T1000 (cell line): ENCODE measurements at places on chromosomes 3 and 15.

DNA sequence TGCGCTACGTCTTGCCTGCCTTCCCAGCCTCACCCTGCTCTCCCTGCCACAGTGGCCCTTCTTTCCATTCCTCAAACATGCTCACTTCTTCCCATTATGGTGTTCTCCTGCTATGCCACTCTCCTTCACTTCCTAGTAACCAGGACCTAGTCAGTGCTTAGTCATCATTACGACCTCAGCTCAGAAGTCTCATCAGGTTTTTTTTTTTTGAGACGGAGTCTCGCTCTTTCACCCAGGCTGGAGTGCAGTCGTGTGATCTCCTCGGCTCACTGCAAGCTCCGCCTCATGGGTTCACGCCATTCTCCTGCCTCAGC, 149.5 kb downstream of the GREM1 start:
- DNase-seq, result no peak

- no peak for DNase-seq
These were observed 11.8 kb downstream of the DPH3 start for GRCh38 chr3:16252988-16253387.

DNA sequence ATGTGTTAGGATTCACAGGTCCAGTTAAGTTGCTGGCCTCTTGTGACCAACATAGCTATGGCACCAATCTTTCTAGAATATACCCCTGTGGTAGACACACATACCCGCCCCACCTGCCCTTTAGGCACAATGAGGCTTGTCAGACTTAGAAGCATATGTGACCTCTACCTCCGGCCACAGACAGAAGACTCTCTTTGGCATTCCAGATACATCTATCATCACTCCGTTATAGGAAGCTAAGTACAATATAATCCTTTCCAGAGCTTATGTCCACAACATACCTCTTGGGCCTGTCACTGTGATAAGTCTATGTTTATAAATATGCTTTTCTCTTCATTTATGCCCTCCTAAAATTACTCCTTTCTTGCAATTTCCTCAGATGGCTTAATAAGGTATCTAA, 39.8 kb downstream of the CD47 start:
- DNase-seq, result no peak

DNA sequence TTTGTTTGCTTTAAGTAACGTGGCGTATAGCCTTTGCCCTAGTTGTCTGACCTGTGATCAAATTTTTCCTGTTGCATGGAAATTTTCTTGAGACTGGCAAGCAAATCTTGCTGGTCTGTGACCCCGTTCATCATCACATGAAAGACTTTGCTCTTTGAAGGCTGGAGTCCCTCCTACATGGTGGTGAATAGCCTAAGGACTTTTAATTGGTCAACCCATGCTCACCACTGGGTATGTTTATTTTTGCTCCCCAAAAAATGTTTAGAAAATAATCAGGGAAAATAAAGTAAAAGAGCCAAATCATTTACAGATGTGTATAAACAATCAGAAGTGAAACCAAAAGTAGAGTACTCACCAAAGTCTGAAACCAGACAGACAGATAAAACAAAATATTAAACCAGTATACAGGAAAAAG, 1075.3 kb upstream of the ALCAM start:
- no peak for DNase-seq

- no peak for DNase-seq
These were observed 87.8 kb downstream of the NCEH1 start for GRCh38 chr3:172622916-172623700.

DNA sequence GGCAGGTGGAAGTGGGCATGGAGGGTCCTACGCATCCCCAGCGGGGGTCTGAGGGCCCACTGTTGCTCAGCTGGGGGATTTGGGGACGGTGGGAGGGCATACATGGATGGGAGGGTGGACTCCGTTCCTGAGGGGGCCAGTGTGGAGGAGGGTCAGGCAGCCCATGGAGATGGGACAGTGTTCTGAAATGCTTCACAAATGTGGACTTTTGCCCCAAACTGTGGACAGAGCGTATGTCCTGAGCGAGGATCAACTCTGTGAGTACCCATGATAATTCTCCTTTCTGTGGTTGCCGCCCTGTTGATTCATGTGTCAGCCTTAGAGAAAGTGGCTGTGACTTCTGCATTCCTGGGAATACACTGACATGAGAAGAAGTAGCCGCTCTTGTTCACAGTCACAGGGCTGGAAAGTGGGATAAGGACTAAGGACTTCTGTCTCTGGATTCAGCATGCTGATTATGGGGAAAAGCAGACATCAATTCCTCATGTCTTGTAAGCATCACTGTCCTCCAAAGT, 33.4 kb downstream of the SMAD3 start:
- DNase-seq, result no peak

GRCh38 chr3:14793126-14793857, 25.5 kb upstream of the FGD5 start:
- DNase-seq, result no peak

GRCh38 chr3:52153389-52154096, 680 bp downstream of the POC1A start:
- no peak for DNase-seq

DNA sequence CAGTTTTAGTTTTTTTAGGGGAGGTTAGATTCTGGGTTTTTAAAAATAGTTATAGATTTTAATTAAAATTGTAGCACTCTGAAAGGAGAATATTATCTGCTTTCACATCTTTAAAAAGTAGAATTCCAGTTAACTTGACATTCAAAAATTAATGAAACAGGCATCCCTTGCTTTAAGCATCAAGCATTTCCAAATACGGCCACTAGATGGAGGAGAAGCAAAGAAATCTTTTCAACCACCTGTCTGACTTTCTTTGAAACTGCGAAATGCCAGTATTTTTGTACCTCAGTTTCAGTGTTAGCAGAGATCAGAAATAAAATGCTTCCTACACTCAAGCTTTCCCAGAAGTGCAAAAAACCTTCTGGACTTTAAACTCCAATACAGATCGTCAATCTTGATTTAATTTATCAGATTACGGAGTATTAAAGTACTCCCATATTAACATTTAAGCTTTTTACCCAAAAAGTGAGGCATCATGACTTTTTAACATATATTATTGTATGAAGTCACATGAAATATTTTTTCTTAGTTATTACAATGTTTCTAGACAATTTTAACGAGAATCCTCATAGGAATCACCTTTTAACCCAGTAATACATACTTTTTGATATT, 153.3 kb downstream of the P3H2 start:
- DNase-seq, result no peak

DNA sequence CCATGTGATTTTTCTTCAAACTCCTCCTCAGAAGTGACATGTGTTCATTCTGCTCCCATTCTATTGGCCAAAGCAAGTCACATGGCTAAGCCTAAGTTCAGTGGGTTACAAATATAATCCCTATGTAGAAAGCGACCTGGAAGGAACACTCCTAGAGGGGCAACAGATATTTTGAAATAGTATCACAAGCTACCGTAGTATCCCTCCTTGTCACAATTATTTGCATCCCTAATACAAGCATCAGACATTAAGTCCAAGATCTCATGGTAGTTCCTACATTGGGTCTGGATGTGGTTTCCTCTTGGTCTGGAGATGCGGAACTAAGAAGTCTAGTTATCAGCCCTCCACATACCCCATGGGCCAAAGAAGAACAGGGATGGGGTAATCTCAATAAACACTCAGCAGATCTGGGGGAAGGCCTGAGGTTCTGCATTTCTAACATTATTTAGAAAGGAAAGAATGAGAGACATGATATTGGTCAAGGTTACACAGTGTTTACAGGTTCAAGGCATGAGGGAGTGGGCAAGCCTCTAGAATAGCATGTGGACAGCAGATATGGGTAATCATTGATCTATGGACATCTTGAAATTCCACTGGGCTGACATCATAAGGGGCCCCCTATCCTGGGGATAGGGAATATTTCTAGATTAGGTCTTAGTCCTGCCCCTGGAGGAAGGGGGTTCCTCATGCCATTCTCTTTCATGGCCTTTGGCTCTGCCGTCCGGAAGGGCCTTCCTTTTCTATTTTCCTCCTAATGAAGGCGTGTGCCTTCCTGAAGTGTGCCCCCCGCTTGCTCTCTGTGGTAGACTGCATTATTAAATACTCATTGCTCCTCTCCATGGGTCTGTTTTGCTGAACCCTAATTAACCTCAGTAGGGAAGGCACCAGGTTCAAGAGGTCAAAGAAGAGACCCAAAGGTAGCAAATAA, 17.8 kb upstream of the ABHD2 start:
- DNase-seq, result no peak

DNA sequence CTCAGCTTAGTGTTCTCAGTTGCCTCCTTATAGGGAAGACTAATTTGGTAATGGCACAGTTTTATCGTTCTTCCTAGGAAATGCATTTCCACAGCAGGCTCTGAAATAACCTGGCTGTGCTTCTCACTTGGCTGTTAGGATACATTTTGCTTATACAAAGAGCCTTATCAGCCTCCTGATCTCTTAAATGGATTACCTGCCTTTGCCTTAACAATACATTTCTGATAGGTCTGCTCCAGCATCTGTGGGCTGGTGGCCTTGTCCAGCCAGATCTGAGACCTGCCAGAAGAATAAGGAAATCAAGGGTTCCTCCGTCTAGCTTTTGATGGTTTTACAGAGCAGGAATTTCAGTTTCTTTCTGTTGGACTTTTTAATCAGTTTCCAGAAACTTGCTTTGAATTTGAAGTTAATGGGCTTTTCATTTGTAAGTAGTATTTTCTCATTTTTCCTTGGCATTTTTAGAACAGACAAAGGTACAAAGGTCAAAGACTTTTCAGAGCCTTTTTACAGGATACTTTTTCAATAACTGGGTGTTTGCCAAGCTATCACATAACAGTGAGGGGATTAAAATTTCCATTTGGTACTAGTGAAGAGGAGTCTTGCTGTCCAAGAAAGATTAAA, 116.3 kb downstream of the AKAP13 start:
- DNase-seq, result no peak

DNA sequence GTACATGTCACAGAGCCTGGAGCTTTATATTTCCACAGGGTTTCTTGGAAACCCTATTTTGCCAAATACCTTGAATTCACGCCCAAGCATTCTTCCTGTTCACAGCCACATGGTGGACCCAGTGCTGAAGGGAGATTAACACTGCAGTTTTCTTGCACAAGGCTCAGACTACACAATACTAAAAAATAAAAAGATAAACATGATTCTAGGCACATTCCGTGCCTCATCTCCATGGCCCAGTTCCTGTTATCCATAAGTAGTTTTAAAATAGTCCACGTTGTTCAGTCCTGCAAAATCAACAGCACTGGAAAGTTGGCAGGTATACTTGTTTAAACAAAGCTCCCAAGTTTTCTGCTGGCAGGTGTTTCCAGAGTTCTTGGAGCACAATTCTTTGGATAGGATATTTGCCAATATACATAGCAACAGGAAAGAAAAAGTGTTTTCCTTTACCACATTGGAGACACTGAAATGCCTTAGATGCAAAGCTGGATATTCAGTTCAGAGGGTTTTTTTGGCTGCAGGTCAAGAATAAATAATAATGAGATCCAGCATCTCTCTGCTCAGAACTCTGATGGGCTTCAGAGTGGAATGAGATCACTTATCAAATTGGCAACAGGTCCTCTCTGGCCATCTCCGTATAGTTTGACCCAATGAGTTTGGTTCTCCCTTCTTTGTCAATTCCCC, 88.1 kb upstream of the TGFBR2 start:
- DNase-seq, result no peak

DNA sequence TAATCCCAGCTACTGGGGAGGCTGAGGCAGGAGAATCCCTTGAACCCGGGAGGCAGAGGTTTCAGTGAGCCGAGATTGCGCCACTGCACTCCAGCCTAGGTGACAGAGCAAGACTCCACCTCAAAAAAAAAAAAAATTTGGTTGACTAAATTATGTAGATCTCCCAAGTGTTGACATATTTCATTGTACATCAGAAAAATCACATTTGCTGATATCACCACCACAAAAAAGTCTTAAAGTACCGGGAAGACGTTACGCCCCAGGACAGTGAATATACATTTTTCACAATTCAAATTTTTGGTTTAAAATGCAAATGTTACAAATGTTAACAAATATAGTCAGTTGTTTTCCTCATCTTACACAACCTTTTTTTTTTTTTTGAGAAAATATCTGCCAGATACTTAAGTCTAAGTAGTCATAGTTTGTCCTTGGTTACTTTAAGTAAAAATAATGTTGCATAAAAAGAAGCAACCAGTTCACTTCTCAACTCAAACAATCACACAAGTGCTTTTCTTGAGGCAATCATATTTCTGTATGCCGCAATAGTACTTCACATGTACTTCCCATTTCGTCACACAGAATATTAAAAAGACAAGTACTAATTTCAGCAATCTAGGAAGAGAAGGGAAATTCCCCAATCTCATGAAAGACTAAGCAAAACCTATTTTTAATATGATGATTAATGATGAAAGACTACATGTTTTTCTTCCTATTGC, 41.0 kb upstream of the TCF12 start:
- DNase-seq, result no peak

DNA sequence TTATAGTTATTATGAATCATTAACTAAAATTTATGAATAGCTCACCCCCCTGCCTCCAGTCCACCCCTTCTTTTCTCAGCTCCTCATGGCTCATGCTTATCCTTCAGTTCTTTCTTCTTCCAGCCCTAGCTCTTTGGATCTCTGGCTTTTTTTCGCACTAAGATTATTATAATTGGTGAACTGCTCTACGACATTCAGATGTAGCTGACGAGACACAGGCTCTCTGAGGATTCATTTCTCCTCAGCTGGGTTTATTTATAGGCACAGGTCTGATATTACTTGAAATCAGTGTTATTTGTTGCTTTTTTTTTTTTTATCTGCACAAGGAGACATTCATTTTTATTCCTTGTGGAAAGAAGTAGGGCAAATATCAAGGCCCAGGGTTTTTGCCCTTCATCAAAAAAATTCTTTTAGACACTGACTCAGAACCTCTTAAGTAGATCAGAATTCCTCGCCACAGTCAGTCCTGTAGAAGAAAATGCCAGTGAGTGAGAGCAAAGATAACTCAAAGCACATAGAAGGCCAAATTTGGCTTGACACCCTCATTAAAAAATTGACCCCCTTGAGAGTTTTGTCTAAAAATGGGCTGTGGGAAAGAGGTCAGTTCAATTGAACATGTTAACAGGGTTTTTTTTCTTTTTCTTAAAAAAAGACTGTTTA, 106.6 kb downstream of the MYH15 start:
- DNase-seq, result no peak

- no peak for DNase-seq
These were observed 3.4 kb upstream of the CLN6 start for GRCh38 chr15:68232937-68233336.

GRCh38 chr3:130395331-130395730, 49.9 kb downstream of the COL6A5 start:
- DNase-seq, result no peak

DNA sequence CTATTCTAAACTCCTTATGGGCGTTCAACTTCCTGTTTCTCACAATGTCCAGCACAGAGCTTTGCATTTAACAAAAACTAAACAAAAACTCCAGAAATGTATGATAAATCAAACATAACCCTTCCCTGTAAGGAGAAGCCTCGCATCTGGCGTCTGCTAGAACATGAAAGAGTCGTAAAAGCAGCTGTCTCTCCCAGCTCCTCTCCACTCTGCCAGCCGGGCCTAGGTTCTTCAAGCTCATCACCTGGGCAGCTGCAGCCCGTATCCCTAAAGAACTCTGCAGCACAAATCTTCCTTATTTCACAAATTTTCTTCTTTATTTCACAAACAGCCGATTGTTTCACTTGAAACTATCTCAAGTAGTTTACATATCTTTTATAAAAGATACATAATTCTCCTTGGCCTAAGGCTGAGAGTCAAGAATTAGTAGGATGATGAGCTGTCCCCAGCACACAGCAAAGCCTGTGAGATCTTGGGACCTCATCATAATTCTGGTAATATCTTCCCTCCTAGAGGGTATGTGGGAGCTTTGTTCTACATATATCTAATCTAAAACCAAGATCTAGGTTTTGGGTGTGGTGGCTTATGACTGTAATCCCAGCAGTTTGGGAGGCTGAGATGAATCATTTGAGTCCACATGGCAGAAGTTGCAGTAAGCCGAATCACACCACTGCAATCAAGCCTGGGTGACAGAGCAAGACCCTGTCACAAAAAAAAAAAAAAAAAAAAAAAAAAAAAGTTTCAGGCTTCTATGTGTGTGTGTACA, 35.3 kb downstream of the ANXA2 start:
- DNase-seq, result no peak
